Islet precursor cell (in vitro differentiated cells): ENCODE measurements at places on chromosomes 4 and X.

GRCh38 chrX:97328853-97329390 is 445.2 kb downstream of the RPA4 start:
- no peak for DNase-seq

- peak; percentile 80 for DNase-seq
Observed at GRCh38 chr4:184792950-184793555, 32.7 kb downstream of the ACSL1 start.

- no peak for DNase-seq
Observed at GRCh38 chr4:79798047-79798446, 275.0 kb downstream of the ANTXR2 start.

GRCh38 chr4:139843641-139844040 is 178.0 kb downstream of the MGST2 start:
- no peak for DNase-seq

- no peak for DNase-seq
Observed at GRCh38 chrX:149392921-149393320, 112.2 kb downstream of the IDS start.

DNA sequence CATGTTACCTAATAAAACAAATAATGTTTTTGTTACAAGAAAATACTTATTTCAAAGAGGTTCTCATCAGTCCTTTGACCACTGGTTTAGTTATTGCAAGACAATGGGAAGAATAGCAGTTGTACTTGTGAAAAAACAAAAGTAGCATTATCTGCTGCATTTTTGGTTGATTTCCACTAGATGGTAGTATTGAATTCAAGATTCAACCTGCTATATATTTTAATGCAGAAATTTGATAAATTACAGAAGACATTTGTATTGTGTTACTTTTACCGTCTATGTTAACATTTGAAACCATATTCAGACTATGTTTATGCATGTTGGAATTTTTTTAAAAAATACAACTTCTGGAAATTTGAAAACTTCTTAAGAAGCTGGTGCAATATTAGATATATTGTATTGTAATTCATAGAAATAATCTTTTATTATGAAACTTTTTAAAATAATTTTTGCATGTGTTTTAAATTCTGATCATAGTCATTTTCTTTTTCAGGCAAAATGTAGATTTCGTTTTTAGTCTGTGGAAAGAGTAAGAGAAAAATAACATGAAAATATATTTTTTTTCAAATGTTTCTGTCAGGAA is 56.4 kb downstream of the SPCS3 start:
- DNase-seq: no peak

GRCh38 chr4:89939994-89940393 is 45.3 kb downstream of the MMRN1 start:
- DNase-seq: no peak

DNA sequence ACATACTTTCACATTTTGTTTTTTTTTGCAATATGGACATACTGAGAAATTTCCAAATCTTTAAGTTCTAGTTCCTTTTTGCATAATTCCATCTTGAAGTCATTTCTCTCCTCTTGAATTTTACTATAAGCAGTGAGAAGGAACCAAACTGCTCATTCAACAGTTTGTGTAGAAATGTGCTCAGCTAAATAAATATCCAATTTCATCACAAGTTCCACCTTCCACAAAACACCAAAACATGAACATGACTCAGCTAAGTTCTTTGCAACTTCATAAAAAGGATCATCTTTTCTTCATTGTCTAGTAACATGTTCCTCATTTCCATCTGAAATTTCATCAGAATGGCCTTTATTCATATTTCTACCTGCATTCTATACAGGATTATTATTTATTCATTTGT is 77.3 kb upstream of the FGF13 start:
- DNase-seq: no peak

GRCh38 chr4:138405466-138405891 is 163.3 kb upstream of the SLC7A11 start:
- peak; percentile 58 for DNase-seq

DNA sequence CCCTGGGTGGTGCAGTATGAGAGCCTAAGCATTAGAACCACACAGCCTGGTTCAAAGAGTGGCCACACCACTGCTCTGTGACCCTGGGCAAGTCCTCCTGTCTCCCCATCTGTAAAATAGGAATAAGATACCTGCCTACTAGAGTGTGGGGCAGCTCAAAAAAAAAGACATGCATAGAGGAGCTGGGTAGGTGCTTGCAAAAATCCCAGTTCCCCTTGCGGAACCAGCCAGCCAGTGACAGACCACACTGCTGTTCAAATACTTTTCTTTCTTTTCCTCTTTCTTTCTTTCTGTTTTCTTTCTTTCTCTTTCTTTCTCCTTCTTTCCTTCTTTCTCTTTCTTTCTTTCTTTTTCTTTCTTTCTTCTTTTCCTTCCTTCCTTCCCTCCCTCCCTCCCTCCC is 63.0 kb upstream of the TRIM2 start:
- no peak for DNase-seq

- no peak for DNase-seq
Observed at GRCh38 chr4:124745985-124746801, 33.7 kb upstream of the ANKRD50 start.

GRCh38 chrX:109709129-109709631 is 23.9 kb downstream of the ACSL4 start:
- DNase-seq: no peak

DNA sequence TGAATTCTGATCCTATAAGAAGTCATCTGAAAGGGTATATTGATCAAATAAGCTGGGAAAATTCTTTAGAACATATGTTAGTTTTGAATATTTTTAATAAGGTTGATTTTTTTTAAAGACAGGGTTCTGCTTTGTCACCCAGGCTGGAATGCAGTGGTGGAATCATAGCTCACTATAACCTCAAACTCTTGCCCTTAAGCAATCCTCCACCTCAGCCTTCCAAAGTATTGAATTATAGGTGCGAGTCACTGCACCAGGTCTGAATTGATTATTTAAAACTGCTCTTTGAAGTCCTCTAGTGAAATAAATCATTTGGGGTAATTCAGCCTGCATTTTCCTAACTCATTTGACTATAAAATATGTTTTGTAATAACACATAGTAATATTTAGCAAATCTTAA is 812.3 kb downstream of the PDHA2 start:
- no peak for DNase-seq

GRCh38 chr4:38464328-38464727 is 199.7 kb upstream of the KLF3 start:
- no peak for DNase-seq

GRCh38 chr4:15945516-15945915 is 7.0 kb upstream of the FGFBP1 start:
- no peak for DNase-seq

DNA sequence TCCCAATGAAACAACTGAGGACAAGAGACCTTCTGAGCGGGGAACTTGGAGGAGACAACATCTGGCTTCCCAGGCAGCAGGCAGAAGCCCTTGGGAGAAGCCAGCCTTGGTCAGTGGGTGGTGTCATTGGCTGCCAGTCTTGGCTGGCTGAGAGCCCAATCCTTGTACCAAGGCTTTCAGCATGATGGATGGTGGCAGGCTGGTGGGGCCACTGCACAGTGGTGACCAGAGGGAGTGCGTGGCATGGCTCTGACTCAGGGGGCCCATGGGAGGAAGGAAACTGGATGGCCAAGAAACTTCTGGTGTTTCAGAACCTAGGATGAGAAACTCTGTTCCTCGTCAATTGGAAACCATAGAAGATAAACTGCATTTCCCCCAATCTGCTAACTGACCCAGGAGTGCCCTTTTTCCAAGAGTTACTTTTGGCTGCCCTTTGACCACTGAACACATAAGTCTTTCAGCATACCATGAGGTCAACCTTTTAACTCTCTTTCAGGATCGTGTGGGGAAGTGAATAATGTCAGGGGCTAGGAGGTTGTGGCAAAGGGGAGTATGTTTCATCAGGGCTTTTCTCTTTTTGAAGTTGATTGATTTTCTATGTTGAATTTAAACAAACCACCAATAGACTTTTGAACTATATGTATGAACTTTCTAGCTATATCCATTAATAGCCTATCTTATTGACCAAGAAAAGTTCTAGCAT is 60.9 kb downstream of the SOWAHB start:
- no peak for DNase-seq

- DNase-seq: no peak
Observed at GRCh38 chr4:123405267-123405865, 8.8 kb downstream of the SPRY1 start.

DNA sequence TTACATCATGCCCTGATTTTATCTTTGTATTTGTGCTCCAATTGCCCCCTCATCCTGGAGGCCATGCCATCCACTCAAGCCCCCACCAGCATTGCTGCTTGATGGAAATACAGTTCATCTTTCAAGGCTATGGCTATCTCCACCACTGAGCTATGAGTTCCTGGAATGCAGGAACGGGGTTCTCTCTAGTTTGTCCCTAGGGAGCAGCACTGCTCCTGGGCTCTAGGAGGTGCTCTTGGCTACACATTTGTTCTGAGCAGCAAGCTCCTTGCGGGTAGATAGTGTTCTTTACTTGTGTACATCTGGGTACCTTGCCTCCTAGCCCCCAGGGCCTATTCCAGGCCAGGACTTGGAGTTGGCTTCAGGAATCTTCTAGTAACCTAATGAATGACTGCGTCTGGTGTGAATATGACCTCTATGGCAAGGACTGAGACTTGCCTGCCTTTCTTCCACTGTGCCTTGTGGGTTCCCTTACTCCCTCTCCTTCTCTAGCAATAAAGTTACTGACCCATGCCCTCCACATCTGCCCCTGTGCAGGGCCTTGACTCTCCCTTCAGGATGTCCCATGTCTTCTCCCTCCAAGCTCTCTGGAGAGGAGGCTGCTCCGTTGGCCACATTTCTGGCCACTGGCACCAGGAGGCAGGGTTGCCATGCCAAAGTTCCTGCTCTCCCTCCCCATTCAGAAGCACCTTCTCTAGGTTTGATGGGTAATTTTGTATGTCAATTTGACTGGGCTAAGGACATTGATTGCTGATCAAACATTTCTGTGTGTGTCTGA is 7.6 kb downstream of the CITED1 start:
- DNase-seq: no peak

GRCh38 chrX:136778916-136779315 is 1.8 kb downstream of the ARHGEF6 start:
- DNase-seq: no peak

GRCh38 chr4:7642741-7643458 is 208.2 kb upstream of the PSAPL1 start:
- DNase-seq: no peak

GRCh38 chrX:40209951-40210617 is 112.3 kb upstream of the BCOR start:
- no peak for DNase-seq

- peak; percentile 71 for DNase-seq
Observed at GRCh38 chr4:155972098-155972497, 18.4 kb upstream of the CTSO start.

DNA sequence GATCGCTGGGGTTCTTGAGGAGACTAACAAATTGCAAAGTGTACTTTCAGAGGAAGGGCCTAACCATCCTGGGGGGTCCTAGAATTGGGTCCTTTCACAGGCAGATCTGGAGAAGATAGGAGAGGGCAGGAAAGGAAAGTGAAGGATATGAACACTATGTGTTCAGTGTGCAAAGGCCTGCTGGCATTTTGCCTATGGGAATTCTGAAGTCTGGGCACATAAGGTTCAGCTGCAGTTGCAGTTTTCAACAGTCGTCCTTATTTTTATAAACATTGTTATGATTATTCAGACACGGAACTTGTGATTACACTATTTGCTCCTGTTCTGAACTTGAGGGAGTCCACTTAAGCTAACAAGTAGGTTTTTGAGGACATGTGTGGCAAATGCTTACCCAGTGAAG is 1.3 kb upstream of the SLC25A5 start:
- no peak for DNase-seq

DNA sequence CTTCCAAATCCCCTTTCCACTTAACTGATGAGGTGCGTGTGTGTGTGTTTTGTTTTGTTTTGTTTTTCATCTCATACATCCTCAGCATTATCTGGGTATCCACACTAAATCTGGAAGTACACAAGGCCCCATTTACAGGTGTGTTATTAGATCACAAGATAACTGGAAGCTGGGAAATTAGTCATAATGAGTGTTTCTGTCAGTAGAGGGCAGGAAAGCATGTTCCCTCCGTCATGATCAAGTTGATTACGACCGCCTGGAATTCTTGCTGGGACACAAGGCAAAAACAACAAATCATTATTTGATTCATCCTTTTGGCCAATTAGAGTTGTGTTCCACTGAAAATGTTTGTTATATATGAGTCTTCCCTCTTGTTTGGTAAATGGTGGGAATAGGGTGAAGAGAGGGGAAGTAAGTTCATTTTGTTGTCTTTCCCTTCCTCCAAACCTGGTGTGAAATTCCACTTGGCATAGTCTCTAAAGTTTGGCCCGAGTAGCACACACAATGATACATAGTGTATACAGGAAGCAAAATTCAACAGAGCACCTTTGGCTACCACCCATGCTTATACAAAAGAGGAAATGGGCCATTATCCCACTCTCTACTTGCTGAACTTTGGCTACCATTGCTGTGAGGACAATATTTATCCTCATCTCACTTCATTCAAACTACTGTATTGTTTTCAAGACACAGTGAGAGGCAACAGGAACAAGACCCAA is 33.3 kb upstream of the TLL1 start:
- DNase-seq: no peak

DNA sequence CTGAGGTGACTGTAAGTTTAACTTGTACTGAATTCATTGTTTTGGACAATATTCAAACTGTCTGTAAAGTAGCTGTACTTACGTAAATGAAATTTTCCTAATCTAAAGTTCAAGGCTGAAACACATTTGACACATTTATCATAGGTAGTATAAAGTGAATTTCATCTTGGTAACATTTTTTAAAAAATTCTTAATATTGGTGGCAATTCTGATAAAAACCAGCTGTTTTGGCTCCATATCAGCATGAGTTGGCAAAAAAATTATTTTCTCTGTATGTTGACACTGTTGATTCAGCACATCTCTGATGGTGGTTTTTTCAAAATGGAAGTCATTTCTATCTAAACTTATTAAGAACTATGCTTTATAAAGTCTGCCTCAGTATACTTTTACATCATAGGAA is 30.9 kb downstream of the CXorf58 start:
- no peak for DNase-seq

DNA sequence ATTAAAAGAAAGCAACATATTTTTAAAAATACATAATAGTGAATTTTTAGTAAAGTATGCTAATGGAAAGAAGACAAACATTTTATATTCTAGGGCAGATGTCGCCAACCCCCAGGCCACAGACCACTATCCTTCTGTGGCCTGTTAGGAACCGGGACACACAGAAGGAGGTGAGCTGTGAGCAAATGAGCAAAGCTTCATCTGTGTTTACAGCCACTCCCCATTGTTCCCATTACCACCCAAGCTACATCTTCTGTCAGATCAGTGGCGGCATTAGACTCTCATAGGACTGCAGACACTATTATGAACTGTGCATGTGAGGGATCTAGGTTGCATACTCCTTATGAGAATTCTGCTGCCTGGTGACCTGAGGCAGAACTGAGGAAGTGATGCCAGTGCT is 37.0 kb upstream of the FAT4 start:
- DNase-seq: no peak

DNA sequence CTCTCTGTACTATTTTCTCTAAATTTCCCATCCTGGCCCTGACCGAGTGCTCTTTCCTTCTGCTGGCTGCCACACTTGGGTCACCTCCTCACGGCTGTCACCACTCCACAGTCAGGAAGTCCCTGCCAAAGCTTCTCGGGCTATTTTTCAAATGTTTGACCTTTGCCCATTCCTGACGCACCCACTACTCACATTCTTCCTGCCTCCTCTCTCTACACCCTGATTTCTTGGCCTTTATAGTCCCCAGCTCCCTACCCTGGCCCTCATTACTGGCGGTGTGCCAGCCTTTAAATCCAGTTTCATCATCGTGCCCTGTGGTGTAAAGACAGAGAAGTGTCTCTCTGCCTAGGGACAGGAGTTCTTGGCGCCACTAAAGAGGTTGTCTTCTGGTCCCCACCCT is 46.4 kb upstream of the GATB start:
- DNase-seq: no peak
